ENCODE measurements at places on chromosomes 5 and 9.

DNA sequence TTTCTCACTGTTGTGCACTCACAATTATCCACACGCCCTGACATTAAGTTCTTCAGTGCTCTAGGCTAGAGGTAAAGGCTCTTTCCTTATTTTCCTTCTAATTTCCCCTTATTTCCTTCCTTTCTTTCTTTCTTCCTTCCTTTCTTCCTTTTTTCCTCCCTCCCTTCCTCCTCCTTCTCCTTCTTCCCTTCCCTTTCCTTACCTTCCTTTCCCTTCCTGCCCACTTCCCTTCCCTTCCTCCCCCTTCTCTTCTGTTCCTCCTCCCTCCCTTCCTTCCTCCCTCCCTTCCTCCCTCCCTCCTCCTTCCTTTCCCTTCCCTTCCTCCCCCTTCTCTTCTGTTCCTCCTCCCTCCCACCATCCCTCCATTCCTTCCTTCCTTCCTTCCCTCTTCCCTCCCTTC is 317.0 kb upstream of the IRX1 start:
- DNase-seq: no peak

DNA sequence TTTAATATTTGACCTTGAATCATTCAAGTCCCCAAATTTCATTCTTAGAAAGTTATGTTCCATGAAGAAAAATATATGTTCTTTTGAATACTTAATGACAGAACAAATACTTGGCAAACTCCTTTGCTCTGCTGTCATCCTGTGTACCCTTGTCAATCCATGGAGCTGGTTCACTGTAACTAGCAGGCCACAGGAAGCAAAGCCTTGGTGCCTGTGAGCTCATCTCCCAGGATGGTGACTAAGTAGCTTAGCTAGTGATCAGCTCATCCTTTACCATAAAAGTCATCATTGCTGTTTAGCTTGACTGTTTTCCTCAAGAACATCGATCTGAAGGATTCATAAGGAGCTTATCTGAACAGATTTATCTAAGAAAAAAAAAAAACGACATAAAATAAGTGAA is 65.4 kb downstream of the WDR41 start:
- DNase-seq: no peak

DNA sequence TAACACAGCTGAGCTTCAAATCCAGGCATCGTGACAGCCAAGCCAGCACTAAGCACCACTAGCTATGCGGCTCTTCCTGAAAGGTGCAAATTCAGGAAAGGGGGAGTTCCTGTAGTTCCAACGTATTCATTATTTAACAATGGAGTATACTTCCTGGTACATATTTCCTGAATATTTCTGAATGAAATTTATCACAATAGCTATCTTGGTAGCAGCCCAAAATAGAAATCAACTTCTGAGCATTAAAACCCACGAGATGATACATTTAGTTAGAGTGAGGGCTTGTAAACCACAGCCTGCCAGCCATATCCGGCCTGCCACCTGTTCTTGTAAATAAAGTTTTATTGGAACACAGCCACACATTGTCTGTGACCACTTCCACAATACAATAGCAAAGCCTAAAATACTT is 109.7 kb upstream of the RETREG1 start:
- no peak for DNase-seq

GRCh38 chr5:28344836-28345433 is 1306.5 kb upstream of the CDH9 start:
- no peak for DNase-seq

DNA sequence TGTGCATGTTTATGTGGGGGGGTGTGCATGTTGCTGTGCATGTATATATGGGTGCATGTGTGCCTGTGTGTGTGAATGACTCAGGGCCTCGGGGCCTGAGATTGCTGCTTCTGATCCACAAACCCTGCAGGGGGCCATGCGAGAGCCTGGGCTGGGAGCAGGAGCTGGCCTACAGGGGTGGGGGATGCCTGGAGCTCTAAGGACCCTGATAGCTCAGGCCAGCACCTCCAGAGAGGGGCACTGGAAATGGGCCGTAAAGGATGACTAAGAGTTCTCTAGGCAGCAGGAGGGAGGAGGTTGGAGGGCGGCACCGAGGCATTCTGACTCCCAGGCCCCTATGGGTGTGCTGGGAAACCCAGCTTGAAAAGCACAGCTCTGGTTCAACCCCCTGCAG is 6.9 kb upstream of the UBAC1 start:
- DNase-seq: no peak

All from spleen (tissue), 13 donors.